ENCODE measurements at places on chromosomes 12 and 14.

GRCh38 chr14:66624336-66624937, 116.5 kb downstream of the GPHN start:
- DNase-seq = peak; percentile 46

DNA sequence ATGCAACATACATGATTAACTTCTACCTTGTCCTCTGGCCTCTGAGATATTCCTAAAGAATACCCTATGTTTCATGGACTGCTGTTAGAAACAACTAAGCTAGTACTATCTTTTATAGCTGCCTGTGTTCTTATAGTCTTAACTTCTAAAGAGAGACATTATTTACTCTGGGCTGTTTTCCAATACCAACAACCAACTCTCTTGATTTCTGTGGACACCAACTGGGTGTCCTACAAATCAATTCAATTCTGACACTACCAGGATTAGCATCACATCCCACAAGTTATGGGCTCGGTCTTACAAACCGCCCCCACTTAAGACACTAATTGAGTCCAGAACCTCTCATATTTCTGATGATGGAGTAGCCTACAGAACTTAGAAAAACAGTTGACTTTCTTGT, 8.3 kb downstream of the XPOT start:
- DNase-seq = no peak

- DNase-seq = no peak
These were observed 17.9 kb upstream of the NID2 start for GRCh38 chr14:52086711-52087110.

DNA sequence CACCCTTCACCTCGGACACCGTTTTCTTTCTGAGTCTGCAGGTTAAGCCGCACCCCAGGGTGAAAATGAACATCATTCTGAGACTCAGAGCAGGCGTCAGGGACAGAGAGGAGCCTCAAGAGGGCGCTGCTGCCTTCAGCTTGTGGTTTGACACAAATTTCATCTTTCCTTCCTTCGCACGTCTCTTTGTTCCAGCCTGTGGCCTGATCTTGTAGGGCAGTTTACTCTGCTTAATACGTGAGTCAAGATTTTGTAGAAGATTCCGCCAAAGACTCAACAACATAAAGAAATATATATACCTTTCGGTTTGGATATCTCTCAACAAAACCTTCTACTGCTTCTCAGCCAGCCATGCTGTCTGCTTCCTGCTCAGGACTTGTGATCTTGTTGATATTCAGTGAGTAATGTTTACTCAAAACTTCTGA, 329.3 kb upstream of the OR4E1 start:
- peak; percentile 81 for DNase-seq

DNA sequence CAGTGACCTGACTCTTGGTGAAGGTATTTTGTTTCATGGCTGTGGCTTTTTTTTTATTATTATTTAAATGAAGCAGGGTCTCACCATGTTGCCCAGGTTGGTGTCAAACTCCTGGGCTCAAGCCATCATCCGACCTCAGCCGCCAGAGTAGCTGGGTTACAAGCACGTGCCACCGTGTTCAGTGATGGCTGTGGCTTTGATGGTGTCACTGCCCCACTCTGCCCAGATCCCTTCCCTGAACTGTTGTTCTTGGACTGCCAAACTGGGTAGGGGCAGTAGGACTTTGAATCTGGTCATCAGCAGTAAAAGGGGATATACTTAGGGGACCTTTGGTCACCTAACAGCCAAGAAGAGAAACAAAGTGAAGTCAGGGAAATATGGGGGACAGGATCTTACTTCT, 19.4 kb downstream of the B4GALNT3 start:
- DNase-seq = no peak

GRCh38 chr14:80637756-80638619, 303.6 kb downstream of the CEP128 start:
- DNase-seq = no peak

GRCh38 chr12:105224399-105224798, 11.6 kb downstream of the APPL2 start:
- DNase-seq = no peak

GRCh38 chr12:43407816-43408645, 144.0 kb downstream of the ADAMTS20 start:
- DNase-seq = no peak

DNA sequence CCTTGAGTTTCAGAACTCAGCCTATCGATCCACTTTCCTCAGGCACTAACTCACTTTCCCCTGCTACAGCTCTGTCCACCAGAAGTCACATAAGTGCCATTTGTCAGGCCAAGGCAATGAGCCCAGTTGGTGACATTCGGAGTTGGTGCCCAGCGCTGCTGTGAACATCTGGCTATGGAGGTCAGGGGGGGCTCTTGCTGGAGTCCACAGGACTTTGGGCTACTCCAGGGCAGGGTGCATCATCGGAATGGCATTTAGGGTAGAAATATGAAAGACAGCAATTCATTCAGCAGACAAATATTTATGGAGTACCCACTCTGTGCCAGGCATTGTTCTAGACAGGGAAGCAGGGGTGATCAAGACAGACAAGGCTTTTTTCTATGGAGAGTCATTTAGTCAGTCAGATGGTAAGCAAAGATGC, 1.5 kb upstream of the PPP1CC start:
- no peak for DNase-seq

GRCh38 chr12:114626-115211, 48.2 kb downstream of the IQSEC3 start:
- DNase-seq = no peak

DNA sequence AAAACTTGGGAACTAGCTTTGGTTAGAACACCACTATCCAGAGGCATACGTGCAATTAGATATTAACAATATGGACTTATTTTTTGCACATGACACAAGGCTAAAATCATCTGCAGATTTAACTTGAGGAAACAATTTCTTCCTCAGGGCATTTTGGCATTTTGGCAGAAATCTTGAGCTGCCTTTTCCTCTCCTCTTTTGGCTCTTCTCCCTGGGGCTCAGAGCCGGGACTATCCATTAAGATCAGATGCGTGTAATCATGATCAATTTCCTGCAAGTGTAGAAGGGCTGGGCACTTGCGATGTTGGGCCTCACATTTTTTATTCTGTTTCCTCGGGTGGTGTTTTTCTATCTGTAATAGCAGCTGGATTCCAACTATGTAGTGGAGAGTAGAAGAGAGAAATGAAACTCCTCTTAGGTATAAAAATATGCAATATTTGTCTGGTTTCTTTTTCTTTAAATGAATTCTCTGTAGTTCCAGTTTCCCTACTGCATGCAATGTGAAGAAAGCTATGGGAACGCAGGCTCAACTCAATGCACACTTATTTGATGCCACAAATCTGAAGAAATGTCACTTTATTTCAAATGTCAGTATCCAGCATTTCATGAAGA, 1010.8 kb downstream of the FLRT2 start:
- DNase-seq = no peak

- no peak for DNase-seq
These were observed 27.5 kb upstream of the GSG1 start for GRCh38 chr12:13130981-13131380.

DNA sequence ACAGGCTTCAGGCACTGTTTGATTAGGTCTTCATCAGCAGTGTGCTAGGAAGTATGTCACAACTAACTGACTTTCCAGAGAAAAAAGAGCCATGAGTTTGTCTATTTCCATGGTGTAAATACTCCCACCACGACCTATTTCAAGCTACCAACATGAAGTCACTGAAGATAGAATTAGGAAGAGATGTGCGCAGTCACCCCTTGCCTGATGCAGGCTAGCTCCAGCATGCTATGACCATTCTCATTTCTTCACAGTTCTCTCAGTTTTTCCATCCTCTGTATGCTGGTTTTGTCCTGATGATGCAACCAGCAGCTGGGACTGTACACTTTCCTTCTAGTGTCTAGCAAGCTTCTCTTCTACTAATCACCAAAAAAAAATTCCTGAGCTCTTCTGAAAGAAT, 191.6 kb upstream of the NUDT4 start:
- peak; percentile 4 for DNase-seq

- no peak for DNase-seq
These were observed 67.8 kb upstream of the LTA4H start for GRCh38 chr12:96103067-96103644.

GRCh38 chr12:7749442-7749841, 2.3 kb upstream of the CLEC4C start:
- no peak for DNase-seq

- no peak for DNase-seq
These were observed 294.4 kb downstream of the NELL2 start for GRCh38 chr12:44581642-44582242.

DNA sequence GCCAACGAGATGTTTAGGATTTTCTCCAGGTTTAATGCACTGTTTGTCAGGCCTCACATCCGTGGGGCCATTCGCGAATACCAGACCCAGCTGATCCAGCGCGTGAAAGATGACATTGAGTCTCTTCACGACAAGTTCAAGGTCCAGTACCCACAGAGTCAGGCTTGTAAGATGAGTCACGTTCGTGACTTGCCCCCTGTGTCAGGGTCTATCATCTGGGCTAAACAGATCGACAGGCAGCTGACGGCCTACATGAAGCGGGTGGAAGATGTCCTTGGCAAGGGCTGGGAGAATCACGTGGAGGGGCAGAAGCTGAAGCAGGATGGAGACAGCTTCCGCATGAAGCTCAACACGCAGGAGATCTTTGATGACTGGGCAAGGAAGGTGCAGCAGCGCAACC, 21.6 kb downstream of the DYNC1H1 start:
- DNase-seq = no peak

GRCh38 chr12:13436696-13437391, 240.3 kb downstream of the EMP1 start:
- DNase-seq = no peak

DNA sequence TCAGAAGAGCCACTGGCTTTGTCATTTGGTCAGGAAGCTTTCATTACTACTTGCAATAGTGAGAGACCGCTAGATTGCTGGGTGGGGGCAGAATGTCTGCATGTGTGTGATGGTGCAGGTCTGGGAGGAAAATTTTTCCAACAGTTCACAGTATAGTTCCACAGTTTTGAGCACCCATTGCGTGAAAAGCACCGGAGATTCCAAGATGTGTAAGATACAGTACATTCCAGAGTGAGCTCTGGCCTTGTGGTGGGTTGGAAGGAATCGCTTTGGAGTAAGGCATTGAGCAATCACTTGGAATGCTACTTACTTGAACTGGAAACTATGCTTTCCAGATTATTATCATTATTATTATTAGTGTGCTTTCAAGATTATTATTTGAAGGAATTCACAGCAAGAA, 47.6 kb upstream of the FRMD6 start:
- DNase-seq = no peak

- peak; percentile 3 for DNase-seq
These were observed 105.1 kb downstream of the PRIMA1 start for GRCh38 chr14:93683226-93683625.

- DNase-seq = no peak
These were observed 38.3 kb downstream of the SLC6A15 start for GRCh38 chr12:84874125-84874824.

DNA sequence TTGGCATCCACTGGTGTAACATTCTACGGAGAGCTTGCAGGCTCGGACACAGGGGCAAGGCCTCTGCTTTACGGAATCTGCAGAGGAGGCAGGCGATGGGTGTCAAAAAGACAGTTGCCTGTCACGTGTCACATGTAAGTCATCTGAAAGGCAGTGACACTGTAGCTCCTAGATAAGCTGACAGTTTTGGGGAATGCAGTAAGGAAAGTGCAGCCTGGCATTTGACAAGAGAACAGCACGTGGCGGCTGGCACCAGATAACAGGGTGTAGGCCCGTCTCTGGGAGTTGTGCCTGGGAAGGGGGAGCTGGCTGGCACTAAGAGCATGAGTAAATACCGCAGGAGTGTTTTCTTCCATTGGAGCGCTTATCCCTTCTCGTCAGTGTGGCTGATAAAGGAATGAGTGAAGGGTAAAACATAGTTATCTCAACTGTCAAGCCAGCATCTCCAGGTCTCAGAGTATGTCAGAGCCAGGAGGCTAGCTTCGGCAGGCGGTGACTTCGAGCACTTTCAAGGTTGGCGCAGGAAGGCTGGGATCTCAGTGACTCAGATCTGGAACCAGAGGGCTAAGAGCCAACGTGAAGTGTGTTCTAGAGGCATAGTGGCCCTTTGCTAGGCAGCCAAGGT, 26.1 kb downstream of the ADCK1 start:
- DNase-seq = no peak

DNA sequence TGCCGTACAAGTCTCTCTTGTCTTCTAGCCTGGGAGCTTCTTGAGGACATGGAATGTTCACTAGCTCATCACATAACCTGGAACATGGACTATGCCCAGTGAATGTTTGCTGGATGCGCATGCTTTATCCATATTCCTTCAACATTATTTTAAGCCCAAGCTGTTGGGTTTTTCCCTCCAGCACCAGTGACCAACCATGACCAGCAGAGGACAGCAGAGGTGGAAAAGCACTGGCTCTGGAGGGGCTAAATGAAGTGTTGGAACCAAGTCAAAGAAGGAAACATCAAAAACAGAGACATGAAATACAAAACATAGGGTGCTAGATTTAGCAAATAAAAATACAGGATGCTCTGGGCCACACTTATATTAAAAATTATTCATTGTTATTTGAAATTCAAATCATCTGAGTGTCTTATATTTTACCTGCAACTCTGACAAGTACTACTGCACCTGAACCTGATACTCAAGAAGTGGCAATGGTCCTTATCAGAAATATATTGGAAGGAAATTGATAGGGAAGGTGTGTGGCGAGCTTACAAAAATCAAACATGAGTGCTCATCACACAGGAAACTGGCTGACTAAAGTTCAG, 23.1 kb upstream of the HELB start:
- DNase-seq = peak; percentile 36

GRCh38 chr12:123966596-123966995, 6.0 kb downstream of the CCDC92 start:
- no peak for DNase-seq

- DNase-seq = no peak
These were observed 65.9 kb downstream of the RFX4 start for GRCh38 chr12:106648736-106649135.

GRCh38 chr14:36724162-36724561, 62.5 kb downstream of the PAX9 start:
- no peak for DNase-seq

DNA sequence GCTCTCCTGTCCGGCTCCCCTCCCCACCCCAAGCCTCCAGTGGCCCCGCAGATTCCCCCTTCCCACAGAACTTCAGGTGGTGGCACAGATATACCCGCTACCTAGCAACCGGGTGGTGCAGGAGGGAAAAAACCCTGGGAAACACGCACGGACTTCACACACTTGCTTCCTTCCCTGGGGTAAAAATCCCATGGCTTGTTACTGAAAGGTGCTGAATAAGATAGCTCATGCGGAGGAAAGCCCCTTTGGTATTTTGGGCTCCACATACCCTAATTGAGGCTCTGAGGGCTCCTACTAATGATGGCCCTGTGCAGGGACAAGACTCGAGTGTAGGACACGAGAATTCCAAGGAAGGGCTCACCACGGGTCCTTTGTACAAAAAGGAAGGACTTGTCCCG, 869 bp upstream of the RIMBP2 start:
- no peak for DNase-seq

GRCh38 chr12:122411537-122411936, 10.9 kb downstream of the CLIP1 start:
- no peak for DNase-seq

- DNase-seq = no peak
These were observed 19.2 kb upstream of the MGAT4C start for GRCh38 chr12:86275356-86275755.

Measured in stimulated activated CD4-positive, alpha-beta T cell treated with anti-CD3 and anti-CD28 coated beads, Interleukin-15, amount 100 ng/mL, for 24 hours (primary cell).